Esophagus squamous epithelium (tissue), 5 donors: ENCODE measurements at places on chromosomes 2 and 18.

DNA sequence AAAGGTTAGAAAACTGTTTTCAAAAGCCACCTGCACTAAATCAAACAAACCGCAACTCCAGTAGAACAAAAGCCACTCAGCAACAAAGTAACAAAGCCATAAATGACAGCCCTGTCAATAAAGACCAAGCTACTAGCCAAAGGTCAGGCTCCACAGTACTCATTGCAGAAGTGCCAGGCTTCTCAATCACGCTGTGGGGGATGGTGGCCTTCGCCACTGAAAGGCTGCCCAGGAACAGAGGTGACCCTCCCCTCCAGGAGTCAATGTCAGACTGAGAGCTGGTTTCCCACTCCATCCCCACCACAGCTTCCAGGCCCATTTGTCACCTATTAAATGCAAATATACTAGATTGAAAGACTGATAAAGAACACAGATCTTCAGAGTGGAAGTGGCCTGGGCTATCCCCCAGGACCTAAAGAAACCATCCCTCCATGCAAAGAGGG is 5.9 kb downstream of the ATP8B1 start:
- H3K36me3 ChIP-seq = no peaks in the 10 kb centered on the region
- no peak overlapping the region for H3K27ac ChIP-seq
- H3K4me1 ChIP-seq = peaks cover 13% of the 10 kb centered on the region
- DNase-seq = no peak

GRCh38 chr2:120442923-120443571 is 97.1 kb downstream of the INHBB start:
- DNase-seq = no peak
- no peaks in the 10 kb centered on the region for H3K27me3 ChIP-seq
- H3K36me3 ChIP-seq = no peaks in the 10 kb centered on the region
- H3K4me1 ChIP-seq = peaks cover 4% of the 10 kb centered on the region
- peak overlapping the region; percentile 54 for H3K4me3 ChIP-seq

DNA sequence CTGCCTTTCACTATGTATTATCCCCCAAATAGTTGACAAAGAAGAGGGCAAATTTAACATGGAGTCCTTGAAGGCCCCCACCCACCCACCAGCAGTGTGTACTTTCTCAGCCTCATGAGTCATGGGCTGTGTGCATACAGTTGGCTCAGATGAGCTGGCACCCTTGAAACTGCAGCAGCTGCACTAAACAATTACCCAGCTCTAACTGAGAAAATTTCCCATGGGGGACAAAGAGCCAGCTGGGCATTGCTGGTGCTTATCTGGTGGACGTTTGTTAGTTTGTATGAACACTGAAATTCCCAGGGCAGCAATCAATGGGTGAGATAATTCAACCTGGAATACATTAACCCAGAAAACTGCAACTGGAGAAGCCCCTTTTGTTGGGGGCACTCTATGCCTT is 131.7 kb downstream of the GCA start:
- peaks cover 23% of the 10 kb centered on the region for H3K4me1 ChIP-seq
- no peak overlapping the region for H3K27ac ChIP-seq
- no peaks in the 10 kb centered on the region for H3K36me3 ChIP-seq
- no peak for DNase-seq
- H3K4me3 ChIP-seq = no peak overlapping the region

GRCh38 chr2:145000376-145000775 is 480.5 kb upstream of the ZEB2 start:
- no peaks in the 10 kb centered on the region for H3K4me1 ChIP-seq
- H3K36me3 ChIP-seq = no peaks in the 10 kb centered on the region
- no peak overlapping the region for H3K27ac ChIP-seq
- H3K4me3 ChIP-seq = no peak overlapping the region
- H3K27me3 ChIP-seq = no peaks in the 10 kb centered on the region

DNA sequence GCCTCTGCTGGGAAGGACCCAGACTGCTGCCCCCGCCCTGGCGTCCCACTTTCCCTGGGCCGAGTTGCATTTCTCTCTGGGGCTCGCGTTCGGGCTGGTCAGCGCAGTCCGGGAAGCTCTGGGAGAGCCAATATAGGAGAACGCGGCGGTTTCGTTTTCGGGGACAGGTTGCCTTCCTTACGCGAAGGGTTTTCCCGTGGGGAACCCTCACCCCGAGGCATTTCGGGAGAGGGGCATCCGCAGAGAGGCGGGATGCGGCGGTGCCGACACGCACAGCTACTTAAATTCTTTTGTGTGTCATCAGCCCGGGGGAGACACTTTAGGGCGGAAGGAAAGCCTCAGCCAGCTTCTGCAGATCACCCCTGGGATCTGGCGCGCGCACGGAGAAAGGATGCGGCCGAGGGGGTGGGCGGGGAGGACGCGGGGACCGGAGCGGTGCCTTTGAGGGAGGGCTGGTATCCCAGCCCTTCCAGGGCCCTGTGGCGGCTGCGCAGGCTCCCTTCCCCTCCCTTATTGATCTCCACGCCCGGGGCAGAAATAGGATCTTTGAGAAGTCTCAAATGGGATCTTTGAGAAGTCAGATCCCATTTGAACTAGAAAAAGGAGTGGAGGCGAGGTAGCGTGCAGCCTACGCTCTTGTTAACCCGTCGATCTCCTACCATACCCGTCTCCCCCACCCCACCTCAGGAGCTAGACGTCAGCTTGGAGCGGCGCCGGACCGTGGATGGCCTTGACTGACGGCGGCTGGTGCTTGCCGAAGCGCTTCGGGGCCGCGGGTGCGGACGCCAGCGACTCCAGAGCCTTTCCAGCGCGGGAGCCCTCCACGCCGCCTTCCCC is 1.2 kb downstream of the GATA6 start:
- peak overlapping the region; percentile 85 for H3K27ac ChIP-seq
- H3K36me3 ChIP-seq = no peaks in the 10 kb centered on the region
- H3K4me3 ChIP-seq = peak overlapping the region; percentile 46
- DNase-seq = no peak
- peaks cover 100% of the 10 kb centered on the region for H3K27me3 ChIP-seq
- peaks cover 20% of the 10 kb centered on the region for H3K4me1 ChIP-seq

DNA sequence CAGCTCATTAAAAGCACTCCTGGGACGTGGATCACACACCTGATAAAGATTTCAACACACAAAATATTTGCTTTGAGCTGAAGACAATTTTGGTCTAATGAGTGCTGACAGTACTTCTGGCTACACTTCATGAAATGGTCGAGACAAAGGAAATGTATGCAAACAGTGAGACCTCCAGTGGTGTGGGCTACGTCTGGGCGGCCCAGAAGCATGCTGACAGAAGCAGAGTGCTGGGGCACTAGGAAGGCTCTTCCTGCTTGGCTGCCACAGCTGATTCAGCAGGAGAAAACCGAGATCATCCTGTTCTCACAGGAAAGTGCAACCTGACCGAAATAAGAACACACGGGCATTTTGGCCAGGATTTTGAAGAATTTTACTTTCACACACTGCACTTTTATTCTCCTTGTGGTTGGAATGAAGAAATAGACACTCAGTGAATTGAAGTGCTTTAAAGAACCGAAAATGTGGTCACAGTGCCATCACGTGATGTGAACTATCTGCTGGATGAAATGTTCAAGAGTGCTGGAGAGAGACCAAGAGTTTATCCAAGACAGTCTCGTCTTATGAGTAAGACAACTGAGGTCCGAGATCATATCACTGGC is 149.5 kb downstream of the CCBE1 start:
- no peaks in the 10 kb centered on the region for H3K36me3 ChIP-seq
- H3K4me1 ChIP-seq = no peaks in the 10 kb centered on the region
- H3K27me3 ChIP-seq = no peaks in the 10 kb centered on the region
- H3K27ac ChIP-seq = no peak overlapping the region
- DNase-seq = no peak
- H3K4me3 ChIP-seq = no peak overlapping the region

- H3K4me3 ChIP-seq = peak overlapping the region; percentile 97
- no peaks in the 10 kb centered on the region for H3K36me3 ChIP-seq
- H3K27me3 ChIP-seq = no peaks in the 10 kb centered on the region
- peak overlapping the region; percentile 99 for H3K27ac ChIP-seq
- peaks cover 12% of the 10 kb centered on the region for H3K4me1 ChIP-seq
Observed at GRCh38 chr18:58671632-58672564, 633 bp downstream of the MALT1 start.

- no peaks in the 10 kb centered on the region for H3K36me3 ChIP-seq
- no peak overlapping the region for H3K4me3 ChIP-seq
- no peak for DNase-seq
- H3K4me1 ChIP-seq = no peaks in the 10 kb centered on the region
- no peak overlapping the region for H3K27ac ChIP-seq
Observed at GRCh38 chr18:11607906-11608305, 1.5 kb upstream of the SLC35G4 start.
